Right atrium auricular region (tissue), 2 donors: ENCODE measurements at places on chromosomes 2 and 18. TPM values are rescaled to one million over a fixed set of nuclear protein-coding genes. Genes with fewer than 3 reads are reported as not detected.
A peak's percentile ranks its signal among the peaks of the same experiment; 100 is the strongest.

DNA sequence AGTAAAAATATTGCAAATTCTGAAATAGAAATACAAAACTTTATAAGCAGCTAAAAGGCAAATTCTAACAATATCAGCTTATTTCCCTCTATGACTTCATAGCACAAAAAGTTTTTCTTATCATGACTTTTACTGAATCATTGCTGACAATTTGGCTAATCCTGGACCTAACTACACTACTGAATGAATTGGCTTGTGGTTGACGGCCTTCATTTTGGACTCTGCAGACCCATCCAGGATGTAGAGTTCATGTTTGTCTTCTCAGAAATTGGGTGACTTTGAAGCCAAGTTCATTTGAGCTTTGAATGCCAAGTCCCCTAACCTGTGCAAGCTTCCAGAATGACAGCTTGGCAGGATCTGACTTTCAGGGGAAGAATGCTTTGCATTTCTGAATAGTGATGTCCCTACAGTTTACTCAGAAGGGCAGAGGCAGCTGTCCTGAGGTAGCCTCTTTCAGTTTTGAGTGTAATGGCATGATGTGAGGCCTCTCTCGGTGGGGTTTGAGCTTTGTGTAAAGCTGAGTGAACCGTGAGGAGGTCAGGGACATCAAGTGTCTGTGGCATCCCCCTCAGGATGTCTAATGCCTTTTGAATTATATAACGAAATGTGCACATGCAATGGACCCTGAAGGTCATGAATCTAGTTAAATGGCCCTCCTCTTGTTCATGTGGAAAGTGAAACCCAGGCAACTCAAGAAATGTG lies 48.0 kb downstream of the EFEMP1 start:
- DNase-seq = no peak

DNA sequence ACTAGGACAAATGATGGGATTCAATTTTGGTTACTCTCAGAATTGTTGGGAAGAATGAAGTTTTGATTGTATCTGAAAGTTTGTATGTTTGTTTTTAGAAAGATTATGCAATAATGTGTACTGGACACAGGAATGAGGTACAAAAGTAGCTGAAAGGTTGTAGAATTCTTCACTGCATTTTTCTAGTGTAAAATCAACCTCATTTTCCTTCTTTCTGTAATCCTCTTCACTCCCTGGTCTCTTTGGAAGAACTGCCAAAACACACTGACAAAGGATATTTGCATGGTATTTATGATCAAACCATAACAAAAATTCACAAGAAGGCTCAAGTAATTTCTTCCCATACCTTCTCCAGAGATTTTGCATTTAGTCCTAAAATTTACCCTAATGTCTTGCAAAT lies 110.7 kb downstream of the ZEB2 start:
- no peak for DNase-seq

- no peak for DNase-seq
Observed at GRCh38 chr2:48587560-48587959, 30.1 kb upstream of the GTF2A1L start.

DNA sequence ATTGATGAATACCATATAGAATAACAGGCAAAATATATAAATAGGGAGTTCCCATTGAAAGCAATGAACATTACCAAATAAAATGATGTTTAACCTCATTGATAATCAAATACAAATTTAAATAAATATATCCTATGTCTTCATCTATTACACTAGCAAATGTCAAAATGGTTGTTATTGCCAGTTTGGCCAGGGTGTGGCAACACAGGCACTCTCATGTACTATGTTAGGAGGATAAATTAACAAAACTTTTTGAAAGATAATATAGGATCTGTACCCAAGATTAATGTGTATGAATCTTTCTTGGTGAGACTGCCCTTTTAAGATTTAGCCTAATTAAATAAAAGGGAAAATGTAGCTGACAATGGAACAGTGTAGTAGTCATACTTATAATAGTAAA lies 659.3 kb downstream of the ERBB4 start:
- no peak for DNase-seq

- DNase-seq = peak; percentile 84
Observed at GRCh38 chr2:218322768-218323525, 30.6 kb upstream of the TMBIM1 start.

- no peak for DNase-seq
Observed at GRCh38 chr2:238870261-238870660, 22.4 kb downstream of the TWIST2 start.

GRCh38 chr2:160076914-160077313 lies 14.5 kb upstream of the PLA2R1 start:
- no peak for DNase-seq

- no peak for DNase-seq
Observed at GRCh38 chr2:173199294-173199693, 123.6 kb downstream of the MAP3K20 start.

HES6 gene
- total RNA-seq = 4.8 TPM

ITPRIPL1 gene
- total RNA-seq = 0.44 TPM

CCDC142 gene
- 13.6 TPM for total RNA-seq

BMP10 gene
- 1.9 TPM for total RNA-seq

HOXD1 gene
- total RNA-seq = not detected

KIAA2012 gene
- not detected for total RNA-seq

COQ10B gene
- 33.2 TPM for total RNA-seq
